RWPE2 (cell line): ENCODE measurements at places on chromosomes 2 and 18.

GRCh38 chr18:44229693-44230108 is 451.0 kb upstream of the SETBP1 start:
- no peak for DNase-seq

- no peak for DNase-seq
Measured at GRCh38 chr18:62877411-62878221, 162.3 kb downstream of the PHLPP1 start.

GRCh38 chr2:37201208-37201607 is 4.9 kb downstream of the CEBPZOS start:
- DNase-seq: no peak

- no peak for DNase-seq
Measured at GRCh38 chr2:58851598-58851997, 610.5 kb upstream of the FANCL start.

DNA sequence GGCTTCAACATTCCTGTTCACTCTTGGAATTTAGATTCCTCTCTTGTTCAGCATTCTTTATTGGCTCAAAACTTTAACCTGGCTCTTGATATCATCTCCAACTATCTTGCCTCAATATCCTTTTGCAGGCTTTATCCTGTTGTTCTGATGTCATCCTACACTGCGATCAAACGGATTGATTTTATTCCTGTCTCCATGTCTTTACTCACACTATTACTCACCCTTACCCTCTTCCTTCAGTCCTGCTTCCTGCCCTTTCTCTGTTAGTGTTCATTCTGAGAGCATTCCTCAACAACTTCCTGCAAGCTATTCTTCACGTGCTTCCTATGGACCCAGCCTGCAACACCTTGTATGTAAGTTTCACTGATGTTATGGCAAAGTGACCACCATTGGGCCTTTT is 264.7 kb downstream of the RNF152 start:
- no peak for DNase-seq

DNA sequence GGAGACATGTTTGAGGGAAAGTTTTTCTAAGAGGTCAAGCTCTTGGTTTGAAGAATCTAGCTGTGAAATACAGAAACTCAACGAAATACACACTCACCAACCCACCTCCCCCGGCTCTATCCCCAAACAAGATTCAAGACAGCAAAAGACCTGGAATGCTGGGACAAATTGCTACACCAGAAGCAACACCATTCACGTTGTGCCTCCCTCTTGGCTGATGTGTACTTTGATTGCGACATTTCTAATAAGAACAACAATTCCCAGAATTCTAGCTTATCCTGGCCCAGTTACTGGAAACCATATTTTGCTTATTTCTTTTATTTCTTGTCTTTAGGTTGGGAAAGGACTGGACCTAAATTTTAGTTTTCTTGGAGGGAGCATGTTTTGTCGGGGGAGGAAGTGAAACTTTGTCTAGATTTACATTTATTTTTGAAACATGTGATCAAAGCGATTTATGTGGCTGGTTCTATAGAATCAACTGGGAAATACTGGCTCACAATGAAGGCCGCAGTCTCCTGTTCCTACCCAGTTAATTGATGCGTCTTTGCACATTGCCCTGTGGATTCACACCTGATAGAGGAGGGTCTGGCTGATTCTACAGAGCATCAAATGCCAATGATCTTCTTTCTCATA is 29.6 kb upstream of the LPIN1 start:
- DNase-seq: no peak

DNA sequence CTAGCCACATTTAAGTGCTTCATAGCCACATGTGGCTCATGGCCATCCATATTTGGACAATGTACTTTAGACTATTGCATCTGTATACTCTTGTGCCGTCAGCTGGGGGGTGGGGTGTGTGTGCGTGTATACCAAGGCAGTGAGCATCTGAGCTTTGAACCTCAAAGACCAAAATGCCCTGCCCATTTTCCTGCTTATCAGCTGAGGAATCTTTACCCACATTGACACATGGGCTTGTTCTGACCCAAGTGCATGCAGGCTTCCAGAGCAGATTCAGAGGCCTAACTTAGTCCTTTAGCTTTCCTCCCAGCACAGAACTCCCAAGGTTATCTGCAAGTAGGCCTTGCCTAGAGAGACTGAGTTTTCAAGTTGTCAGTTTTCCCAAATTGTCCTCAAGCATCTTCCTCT is 11.1 kb upstream of the MOCOS start:
- no peak for DNase-seq

DNA sequence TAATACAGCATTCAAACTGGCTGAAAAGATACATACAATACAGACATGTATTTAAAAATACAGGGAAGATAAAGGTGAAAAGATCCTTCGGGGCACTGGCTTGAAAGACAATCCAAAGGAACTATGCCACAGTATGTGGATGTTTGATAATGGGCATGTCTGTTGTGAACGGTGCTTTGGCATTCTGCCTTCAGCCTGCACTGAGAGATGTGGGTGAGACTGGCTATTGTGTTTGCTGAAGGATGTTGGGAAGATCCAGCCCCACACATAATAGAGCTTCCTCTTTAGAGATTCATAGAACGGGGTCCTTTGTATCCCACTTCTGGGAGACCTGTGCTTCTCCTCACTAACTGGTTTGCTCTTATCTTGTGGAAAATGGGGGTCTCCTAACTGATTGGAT is 65.1 kb upstream of the CXCR4 start:
- no peak for DNase-seq

DNA sequence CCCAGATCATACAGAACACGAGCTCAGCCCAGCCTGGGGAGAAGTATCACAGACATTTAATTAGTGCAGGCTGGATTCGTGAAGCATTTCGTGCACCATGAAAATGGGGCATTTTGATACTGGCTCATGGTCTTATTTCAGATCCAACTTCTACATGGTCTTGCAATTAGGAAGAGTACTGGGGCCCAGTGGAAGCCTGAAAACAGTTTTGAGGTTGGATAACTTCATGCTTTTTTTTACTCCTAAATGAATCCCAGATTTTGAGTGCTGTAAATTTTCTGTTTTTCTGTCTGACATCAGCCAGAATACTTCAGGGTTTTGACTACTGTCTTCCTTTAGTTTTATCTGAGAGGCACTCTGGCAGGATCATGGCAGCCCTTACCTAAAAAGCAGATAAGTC is 160.1 kb downstream of the GFPT1 start:
- no peak for DNase-seq
